ENCODE measurements at places on chromosomes 4 and X. TPM values are rescaled to one million over a fixed set of nuclear protein-coding genes. Genes with fewer than 3 reads are reported as not detected.

The SPARCL1 gene
- 141 TPM for total RNA-seq

The SSX1 gene
- not detected for total RNA-seq

The ARHGAP24 gene
- 43.3 TPM for total RNA-seq

The LONRF3 gene
- 18.8 TPM for total RNA-seq

The MTNR1A gene
- 1.3 TPM for total RNA-seq

The TMEM156 gene
- total RNA-seq: 2.9 TPM

The SPINK2 gene
- not detected for total RNA-seq

GRCh38 chr4:81214144-81214880, 710 bp downstream of the PRKG2 start:
- peaks cover 13% of the 10 kb centered on the region for H3K4me1 ChIP-seq
- peak overlapping the region; percentile 10 for H3K4me3 ChIP-seq
- H3K27ac ChIP-seq: no peak overlapping the region
- H3K27me3 ChIP-seq: no peaks in the 10 kb centered on the region
- H3K36me3 ChIP-seq: no peaks in the 10 kb centered on the region

GRCh38 chr4:182010876-182011275, 232.3 kb upstream of the TENM3 start:
- H3K27me3 ChIP-seq: no peaks in the 10 kb centered on the region
- H3K4me1 ChIP-seq: no peaks in the 10 kb centered on the region
- H3K4me3 ChIP-seq: no peak overlapping the region
- no peak overlapping the region for H3K27ac ChIP-seq
- no peak for DNase-seq

DNA sequence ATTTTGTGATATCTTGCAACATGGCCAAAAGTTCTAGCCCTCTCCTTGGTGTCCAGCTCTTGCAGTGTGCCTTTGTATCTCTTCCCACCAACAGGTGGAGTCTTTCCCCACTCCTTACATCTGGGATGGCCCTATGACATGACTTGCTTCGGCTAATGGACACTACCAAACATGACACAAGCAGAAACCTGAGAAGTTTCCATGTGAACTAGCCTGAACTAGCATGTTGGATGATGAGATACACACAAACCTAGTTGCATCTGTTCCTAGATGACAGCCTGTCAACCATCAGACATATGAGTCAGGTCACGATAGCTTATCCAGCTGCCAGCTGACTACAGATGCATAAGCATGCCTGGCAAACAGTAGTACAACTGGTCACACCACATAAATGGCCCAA, 207.5 kb upstream of the FTHL17 start:
- no peaks in the 10 kb centered on the region for H3K36me3 ChIP-seq
- no peaks in the 10 kb centered on the region for H3K27me3 ChIP-seq
- H3K4me3 ChIP-seq: no peak overlapping the region

DNA sequence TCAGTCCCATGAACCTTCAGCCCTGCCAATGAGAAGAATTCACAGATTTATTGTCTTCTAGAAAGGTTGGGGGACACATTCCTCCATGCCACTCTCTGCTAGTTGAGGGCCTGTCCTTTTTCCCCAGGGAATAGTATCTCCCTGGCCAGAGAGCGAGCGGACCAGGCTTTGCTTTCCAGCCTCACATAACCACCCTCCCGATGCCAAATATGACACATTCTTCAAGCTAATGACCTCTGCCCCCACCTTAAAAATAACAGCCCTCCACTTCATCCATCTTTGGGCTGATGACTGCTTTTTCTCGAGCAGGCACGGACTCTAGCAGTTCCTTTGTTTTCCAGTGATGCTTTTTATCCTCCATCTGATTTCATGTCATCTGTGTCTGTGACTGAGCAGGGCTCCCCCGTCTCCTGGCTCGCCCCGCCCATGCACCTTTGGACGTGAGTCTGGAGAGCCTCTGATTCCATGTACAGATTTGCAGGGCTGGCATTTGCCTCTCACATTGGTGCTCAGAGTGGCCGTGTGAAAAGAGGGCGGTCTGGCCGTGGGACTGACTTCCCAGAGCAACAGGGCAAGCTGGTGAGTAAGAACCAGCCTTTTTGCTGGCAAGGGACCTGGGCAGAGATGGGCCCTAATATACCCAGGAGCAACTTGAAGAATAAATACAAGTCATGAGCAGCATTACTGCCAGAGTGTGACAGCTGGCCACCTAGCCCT, 279.8 kb downstream of the BCOR start:
- H3K36me3 ChIP-seq: no peaks in the 10 kb centered on the region
- H3K27me3 ChIP-seq: no peaks in the 10 kb centered on the region
- peaks cover 23% of the 10 kb centered on the region for H3K4me1 ChIP-seq
- no peak overlapping the region for H3K4me3 ChIP-seq

DNA sequence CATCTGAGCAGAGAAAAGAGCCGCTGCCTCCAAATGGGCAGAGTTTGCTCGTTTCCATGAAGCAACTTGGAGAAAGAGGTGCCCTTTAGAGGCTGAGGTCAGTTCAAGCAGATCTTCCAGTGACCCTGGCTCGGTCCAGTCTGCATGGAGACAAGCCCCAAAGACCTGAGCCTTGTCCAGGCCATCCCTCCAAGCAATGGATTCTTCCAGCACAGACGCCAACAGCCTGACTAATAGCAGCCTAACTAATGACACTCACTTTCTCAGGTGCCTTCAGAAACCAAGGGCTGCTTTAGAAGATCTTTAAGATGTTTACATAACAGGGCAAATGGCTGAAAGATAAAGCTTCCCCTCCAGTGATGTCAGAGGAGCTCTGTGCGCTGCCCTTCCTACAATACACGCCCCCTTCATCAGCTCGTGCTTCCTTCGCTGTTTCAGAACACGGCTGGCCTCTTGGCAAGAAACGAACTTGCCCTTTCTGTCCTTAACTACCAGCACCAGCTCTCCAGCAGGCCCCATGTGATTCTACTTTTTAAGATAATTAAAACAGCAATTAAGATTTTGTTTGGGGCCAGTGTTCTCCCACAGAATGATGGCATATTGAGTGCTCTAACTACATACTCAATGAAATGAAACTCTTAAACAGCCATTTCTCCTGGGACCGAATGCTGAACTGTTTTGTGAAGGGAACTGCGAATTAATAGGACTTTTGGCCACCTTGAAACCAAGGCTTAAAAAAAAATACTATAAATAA, 119.0 kb downstream of the GPR143 start:
- H3K36me3 ChIP-seq: no peaks in the 10 kb centered on the region
- no peaks in the 10 kb centered on the region for H3K4me1 ChIP-seq
- no peak overlapping the region for H3K27ac ChIP-seq
- H3K4me3 ChIP-seq: no peak overlapping the region
- no peaks in the 10 kb centered on the region for H3K27me3 ChIP-seq

GRCh38 chrX:48831909-48832291, 3.5 kb downstream of the PCSK1N start:
- H3K27me3 ChIP-seq: no peaks in the 10 kb centered on the region
- DNase-seq: no peak
- no peak overlapping the region for H3K27ac ChIP-seq
- no peak overlapping the region for H3K4me3 ChIP-seq

- DNase-seq: peak; percentile 45
- peaks cover 15% of the 10 kb centered on the region for H3K4me1 ChIP-seq
- H3K27ac ChIP-seq: peak overlapping the region; percentile 26
- H3K36me3 ChIP-seq: no peaks in the 10 kb centered on the region
- no peaks in the 10 kb centered on the region for H3K27me3 ChIP-seq
Observed at GRCh38 chrX:49202022-49202421, 2.0 kb upstream of the SYP start.

DNA sequence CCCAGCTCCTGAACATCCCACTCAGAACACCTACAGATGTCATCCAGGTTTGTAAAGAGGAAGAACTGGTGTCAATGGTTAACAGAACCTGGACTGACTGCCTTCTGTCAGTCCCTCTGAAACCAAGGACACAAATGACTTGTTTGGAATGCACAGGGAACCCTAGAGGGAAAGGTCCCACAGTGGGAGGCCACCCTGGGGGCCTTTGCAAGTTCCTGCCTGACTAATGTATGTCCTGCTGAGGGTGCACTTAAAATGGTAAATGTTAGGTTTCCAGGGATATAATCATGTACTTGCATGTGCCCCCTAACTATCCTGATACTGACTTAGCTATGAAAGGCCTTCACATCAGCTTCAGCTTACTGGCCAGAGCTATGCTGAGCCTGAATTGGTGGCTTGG, 15.0 kb upstream of the XAGE2 start:
- H3K27ac ChIP-seq: no peak overlapping the region
- no peaks in the 10 kb centered on the region for H3K4me1 ChIP-seq
- no peak for DNase-seq
- no peaks in the 10 kb centered on the region for H3K36me3 ChIP-seq
- H3K4me3 ChIP-seq: no peak overlapping the region

DNA sequence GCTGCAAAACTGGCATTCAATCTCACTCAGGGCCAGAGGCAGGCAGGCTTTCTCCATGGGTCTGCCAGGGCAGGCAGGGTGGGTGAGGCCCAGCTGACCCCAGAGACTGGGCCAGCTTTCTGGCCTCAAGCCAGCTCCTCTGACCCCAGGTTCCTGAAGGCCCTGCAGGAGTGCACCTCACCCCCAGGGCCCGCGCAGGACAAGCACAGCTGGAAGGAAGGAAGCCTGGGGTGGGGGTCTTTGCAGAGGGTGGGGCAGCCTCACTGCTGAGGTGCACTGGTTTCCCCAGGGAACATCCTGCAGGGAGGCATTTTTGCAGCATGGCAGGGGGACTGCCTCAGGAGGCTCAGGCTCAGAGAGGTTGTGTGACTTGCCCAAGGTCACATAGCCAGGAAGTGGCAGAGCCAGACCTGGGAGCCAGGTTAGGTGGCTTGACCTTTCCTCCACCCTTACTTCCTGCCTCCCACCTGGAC, 31.5 kb upstream of the AFAP1 start:
- no peak overlapping the region for H3K27ac ChIP-seq
- no peaks in the 10 kb centered on the region for H3K36me3 ChIP-seq
- DNase-seq: no peak
- no peak overlapping the region for H3K4me3 ChIP-seq
- H3K4me1 ChIP-seq: peaks cover 16% of the 10 kb centered on the region

DNA sequence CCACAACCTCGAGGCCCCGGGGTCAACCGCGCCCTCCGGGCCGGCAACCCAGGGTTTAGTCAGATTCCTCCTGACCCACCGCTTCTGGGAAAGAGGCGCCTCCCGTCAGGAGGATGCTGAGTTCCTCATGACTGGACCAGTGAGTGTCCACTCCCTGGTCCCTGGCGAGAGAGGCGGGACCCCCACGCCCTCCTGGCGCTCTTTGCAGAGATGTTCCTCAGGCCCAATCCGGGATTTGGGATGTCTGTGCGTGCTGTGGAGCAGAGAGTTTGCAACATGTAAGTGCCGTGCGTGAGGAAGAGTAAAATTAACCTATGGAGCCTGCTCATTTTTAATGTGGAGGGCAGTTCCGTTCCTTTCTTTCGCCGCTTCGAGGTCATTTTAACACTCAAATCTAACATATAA, 824 bp upstream of the UGDH start:
- peak overlapping the region; percentile 51 for H3K4me3 ChIP-seq
- DNase-seq: no peak
- no peaks in the 10 kb centered on the region for H3K27me3 ChIP-seq
- no peaks in the 10 kb centered on the region for H3K36me3 ChIP-seq
- peaks cover 19% of the 10 kb centered on the region for H3K4me1 ChIP-seq

DNA sequence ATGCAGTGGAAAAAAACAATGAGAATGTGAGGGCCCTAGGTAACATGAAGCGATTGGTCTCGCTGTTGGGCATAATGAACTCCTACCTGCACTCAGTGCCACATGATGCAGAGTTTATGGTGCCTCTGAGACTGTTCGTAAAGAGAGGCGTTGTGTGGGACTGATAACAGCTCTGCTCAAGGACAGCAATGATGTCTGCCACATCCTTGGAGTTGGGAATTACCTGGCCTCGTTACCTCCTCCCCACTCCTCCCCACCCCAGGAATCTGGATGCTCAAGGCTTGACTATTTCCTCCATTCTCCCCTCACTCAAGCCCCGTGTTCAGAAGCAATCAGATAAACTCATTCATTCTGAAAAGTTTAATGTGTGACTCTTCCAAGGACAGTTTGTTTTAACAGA, 148.0 kb upstream of the JADE1 start:
- H3K4me3 ChIP-seq: no peak overlapping the region
- H3K27ac ChIP-seq: peak overlapping the region; percentile 63
- no peaks in the 10 kb centered on the region for H3K27me3 ChIP-seq
- H3K36me3 ChIP-seq: no peaks in the 10 kb centered on the region
- H3K4me1 ChIP-seq: peaks cover 42% of the 10 kb centered on the region

DNA sequence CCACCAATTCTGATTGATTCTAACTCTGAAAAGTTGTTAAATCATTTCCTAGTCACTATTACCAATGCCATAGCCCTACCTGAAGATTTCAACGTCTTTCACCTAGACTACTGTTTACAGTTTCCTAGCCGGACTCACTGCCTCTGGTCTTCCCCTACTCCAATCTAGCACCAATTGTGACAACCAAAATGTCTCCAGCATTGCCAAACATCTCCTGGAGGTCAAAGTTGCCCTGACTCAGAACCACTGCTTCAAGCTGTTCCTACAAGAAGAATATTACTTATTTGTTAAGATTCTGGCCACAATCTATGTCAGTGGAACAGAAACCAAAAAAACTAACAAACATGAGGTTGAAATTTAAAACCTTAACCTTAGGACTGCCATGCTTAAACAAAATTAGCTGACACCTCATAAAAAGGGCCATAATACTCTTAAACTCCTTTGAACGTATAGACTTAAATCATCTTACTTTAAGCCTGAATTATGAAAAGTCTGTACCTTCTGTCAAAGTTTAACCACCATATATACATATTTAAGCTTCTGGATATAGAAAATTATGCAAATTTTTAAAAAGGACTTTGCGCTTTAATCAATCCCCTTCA, 2.1 kb downstream of the PDS5A start:
- H3K27me3 ChIP-seq: no peaks in the 10 kb centered on the region
- H3K36me3 ChIP-seq: no peaks in the 10 kb centered on the region
- no peak overlapping the region for H3K27ac ChIP-seq

- no peak overlapping the region for H3K4me3 ChIP-seq
- no peaks in the 10 kb centered on the region for H3K27me3 ChIP-seq
- no peak for DNase-seq
- no peak overlapping the region for H3K27ac ChIP-seq
- no peaks in the 10 kb centered on the region for H3K36me3 ChIP-seq
Observed at GRCh38 chrX:135340831-135341230, 31.6 kb downstream of the ETDC start.

DNA sequence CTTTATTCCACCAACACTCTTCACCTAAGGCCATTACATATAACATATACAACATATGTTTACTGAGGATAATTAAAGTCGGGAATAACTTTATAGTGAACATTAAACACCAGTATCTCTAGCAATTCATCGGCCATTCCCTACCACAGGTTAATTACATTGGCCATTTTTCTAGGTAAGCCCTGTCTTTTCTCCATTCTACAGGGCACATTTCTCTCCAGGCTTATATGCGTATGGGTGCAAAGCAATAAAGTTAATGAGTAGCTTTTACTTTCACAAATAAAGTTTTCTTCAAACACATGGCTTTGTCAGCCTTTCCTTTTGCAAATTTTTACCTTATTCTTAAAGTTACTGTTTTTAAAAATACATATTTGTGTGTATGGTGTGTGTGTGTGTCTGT, 111.9 kb upstream of the IQCM start:
- no peaks in the 10 kb centered on the region for H3K4me1 ChIP-seq
- no peak overlapping the region for H3K4me3 ChIP-seq
- no peak overlapping the region for H3K27ac ChIP-seq
- no peaks in the 10 kb centered on the region for H3K36me3 ChIP-seq
- DNase-seq: no peak

GRCh38 chr4:61251129-61251528, 51.0 kb downstream of the ADGRL3 start:
- H3K4me3 ChIP-seq: no peak overlapping the region
- H3K27me3 ChIP-seq: no peaks in the 10 kb centered on the region
- no peaks in the 10 kb centered on the region for H3K36me3 ChIP-seq

Data from body of pancreas (tissue), 4 donors.